ENCODE measurements at places on chromosomes 5 and 9.

DNA sequence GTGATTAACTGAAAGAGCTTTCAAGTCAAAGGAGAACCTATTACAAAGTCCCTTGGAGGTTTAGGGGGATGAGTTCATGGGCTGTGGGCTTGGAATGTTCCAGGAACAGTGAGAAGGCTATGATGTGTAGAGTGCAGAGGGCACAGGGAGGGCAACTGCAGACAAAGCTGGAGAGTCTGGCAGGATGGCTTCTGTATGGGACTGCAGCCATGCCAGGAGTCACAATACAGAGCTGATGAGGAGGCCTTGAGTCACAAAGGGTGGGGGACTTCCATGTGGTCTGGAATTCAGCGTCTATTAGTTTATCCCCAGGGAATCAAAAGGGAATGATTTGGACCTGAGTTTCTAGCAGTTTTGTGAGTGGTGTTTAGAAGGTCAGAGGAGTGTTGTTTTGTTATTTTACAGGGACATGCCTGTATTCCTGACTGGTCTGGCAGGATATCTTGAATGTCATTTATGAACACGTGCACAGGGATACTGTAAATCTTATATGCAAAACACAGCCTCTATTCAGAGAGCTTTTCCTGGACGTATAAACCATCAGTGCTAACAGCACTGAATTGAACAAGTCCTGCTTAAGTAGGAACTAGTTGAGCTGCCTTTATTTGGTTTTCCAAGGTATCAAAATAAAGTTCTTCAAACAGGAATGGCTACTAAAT lies 14.3 kb upstream of the TEK start:
- DNase-seq: no peak

DNA sequence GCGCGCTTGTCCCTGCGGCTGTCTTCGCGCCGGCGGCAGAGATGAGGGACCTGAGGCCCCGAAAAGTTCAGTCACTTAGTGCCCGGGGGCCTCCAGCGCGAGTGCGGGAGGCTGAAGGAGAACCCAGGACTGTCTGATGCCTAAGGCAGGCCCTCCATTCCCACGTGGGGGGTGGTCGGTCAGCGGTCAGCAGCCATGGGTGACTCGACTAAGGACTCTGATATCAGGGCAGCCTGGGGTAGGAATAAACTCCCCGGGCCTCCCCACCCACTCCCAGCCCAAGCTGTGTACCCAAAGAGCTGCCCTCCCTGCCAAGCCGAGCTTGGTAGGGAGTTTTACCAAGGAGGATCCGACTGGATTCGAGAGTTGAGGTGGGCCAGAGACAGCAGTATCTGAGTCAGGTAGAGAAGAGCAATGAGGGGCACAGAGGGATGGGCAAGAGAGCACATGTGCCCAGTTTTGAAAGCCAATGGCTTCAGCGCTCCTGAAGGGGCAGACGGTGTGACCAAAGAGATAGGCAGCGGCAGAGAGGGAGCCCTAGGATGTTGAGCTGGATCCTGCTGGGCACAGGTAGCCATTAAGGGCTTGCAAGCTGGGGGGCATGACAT lies 787 bp downstream of the FGFR4 start:
- DNase-seq: no peak

GRCh38 chr9:130542457-130543228 lies 36.7 kb upstream of the FUBP3 start:
- DNase-seq: no peak

DNA sequence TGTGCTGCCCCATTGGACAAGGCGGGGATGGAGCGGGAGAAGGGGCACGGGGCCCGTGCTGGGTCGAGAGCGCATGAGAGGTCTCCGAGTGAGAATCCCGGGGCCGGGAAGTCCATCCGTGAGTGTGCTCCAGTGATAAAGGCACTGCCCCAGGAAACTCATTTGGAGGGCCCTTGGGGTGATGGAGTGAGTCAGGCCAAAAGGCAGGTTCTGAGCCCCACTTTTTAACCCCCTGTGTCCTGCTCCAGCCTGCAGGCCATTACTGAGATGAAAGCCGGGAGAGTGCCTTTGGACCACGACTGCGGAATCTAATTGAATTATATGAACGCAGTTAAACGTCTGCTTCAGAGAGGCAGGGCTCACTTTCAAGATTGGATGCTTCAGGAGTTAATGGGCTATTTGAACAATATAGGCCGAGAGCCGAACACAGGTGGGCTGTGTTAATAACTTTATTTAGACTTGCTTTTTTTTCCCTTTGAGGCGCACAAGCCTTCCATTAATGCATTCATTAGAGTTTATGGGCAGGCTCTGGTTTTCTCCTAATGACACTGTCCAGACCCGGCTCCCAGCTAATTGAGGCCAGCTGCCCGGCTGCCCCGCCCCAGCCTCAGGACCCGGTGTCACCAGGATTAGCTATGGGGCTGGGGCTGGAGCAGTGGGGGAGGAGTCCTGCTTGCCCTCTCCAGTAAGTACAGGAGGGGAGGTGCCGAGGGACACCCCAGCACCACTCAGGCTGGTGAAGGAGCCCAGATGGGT lies 79.1 kb upstream of the LMX1B start:
- no peak for DNase-seq

- no peak for DNase-seq
Measured at GRCh38 chr9:109381011-109381729, 60.3 kb upstream of the EPB41L4B start.

DNA sequence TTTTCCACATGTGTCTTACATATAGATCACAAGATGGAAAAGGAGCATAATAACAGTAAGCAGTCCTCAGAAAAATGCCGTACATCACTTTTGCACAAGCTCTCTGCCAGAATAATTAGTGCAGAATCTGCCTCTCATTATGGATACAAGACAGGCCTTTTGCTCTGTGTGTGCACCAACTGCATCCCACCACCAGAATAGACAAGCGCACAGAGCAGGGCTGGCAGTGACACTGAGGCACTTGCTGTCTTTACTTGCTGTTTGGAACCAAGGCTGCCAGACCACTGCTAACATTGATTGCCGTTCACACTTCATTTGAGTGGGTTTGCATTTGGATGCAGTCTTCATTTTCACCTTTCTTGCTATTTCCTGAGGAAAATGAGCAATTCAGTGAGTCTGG lies 741.3 kb downstream of the TLE1 start:
- no peak for DNase-seq

DNA sequence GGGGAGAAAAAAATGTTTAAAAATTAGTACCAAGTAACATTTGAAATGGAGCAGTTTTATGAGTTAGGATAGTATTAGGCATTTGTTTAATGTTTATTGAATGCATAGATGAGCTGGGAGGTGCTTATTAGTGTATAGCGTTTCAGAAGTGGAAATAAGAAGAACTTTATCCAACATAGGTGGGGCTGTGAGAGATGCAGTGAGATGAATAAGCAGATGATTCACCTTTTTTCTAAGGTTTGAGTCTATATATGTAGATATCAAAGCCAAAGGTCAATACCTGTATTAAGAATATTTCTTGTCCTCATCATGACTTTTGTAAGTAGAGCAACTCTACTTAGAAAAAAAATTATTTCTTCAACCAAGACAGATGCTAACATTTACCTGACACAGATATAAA lies 54.6 kb upstream of the POU4F3 start:
- no peak for DNase-seq

GRCh38 chr5:90342576-90342975 lies 67.0 kb downstream of the CETN3 start:
- no peak for DNase-seq

DNA sequence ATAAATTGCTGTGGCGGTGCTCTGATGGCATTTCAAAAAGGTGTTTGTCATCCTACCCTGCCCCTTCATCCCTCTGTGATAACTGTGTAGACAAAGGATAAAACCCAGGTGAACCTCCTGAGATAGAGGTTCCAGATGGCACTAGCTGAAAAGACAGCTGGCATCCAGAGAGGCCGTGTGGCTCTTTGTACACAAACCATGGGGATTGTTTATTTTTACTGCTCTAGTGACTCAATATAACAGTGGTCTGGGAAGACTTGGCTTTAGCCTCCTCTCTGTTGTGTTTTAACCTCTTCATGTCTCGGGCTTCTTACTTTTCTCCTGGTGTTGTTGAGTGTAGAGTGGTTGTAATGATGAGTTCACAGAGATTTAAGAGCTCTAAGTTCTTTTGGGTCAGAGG lies 48.8 kb downstream of the SH3GL2 start:
- DNase-seq: peak; percentile 72

DNA sequence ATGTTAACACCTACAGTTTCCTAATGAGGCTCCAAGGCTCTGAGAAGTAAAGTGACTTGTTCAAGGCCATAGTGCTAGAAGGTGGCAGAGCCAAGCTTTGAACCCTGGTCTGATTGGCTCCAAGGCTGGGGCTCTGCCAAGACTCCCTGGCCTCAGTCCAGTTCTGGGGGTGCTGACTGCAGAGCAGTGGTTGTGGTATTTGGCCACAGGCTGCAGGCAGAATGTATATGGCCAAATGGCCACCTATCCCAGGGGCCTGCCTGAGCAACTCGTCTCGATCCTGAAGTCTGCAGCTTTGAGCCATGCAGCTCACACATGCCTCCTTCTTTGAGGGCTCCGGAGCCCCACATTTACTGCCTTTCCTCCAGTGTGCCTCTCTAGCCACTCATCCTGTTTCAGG lies 9.7 kb upstream of the NEK6 start:
- DNase-seq: peak; percentile 15

Data from NCI-H446 (cell line).